ENCODE measurements at places on chromosomes 1 and 21. TPM values are rescaled to one million over a fixed set of nuclear protein-coding genes. Genes with fewer than 3 reads are reported as not detected.

Gene DMRTA2
- total RNA-seq, result not detected

Gene UCK2
- total RNA-seq, result 49.4 TPM

Gene CRP
- not detected for total RNA-seq

GRCh38 chr21:41570791-41571355 lies 62.9 kb upstream of the TMPRSS2 start:
- DNase-seq, result no peak

- DNase-seq, result no peak
These were observed 65.1 kb upstream of the JUN start for GRCh38 chr1:58848818-58849411.

GRCh38 chr1:218408942-218409341 lies 63.8 kb downstream of the TGFB2 start:
- no peak for DNase-seq

DNA sequence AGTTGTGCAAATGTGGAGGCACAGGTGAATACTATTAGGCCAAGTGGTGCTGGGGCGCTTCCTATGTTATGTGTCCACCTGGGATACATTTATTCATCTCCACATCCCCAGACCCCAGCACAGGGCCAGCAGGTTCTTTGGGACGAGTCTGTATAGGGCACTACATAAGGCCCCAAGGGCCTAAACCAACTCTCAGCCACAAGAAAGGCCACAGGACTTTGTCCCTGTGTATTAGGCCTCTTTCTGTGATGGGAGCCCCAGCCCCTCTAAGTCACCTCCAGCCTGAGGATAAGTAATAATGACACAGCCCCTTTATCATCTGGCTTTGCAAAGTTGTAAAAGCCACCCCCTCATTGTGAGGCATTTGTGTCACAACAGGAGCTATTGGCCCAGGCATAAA lies 79.2 kb upstream of the CD1D start:
- no peak for DNase-seq

- no peak for DNase-seq
These were observed 310.2 kb downstream of the MRPL39 start for GRCh38 chr21:25297117-25297516.

- DNase-seq, result no peak
These were observed 15.8 kb downstream of the RCC1 start for GRCh38 chr1:28521502-28522164.

DNA sequence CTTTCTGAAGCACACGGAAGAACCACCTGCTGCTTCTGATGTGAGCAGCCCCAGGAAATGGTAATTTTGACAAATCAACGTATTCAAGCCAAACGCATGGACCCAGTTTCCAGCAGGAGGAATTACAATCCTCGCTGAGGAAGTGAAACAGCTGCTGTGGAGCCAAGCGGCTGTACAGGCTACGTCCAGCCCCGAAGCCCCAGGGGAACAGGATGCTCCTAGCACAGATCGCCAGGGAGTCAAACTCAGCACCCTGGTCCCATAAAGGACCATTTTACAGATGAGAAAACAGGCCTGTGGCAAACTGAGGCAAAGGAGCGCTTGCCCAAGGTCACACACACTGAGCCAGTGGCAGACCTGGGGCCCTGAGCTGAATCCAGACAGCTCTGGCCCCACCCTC lies 108.0 kb downstream of the PTPRU start:
- DNase-seq, result no peak

DNA sequence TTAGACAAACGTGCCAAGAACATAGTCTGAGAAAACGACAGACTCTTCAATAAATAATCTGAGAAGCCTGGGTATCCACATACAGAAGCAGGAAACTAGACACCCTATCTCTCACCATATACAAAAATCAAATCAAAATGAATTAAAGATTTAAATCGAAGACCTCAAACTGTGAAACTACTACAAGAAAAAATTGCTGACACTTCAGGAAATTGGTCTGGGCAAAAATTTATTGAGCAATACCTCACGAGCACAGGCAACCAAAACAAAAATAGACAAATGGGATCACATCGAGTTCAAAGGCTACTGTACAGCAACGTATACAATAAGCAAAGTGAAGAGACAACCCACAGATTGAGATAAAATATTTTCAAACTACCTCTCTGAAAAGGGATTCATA lies 292.8 kb upstream of the RGS18 start:
- DNase-seq, result no peak

GRCh38 chr1:54705153-54705552 lies 10.5 kb upstream of the TTC4 start:
- no peak for DNase-seq

DNA sequence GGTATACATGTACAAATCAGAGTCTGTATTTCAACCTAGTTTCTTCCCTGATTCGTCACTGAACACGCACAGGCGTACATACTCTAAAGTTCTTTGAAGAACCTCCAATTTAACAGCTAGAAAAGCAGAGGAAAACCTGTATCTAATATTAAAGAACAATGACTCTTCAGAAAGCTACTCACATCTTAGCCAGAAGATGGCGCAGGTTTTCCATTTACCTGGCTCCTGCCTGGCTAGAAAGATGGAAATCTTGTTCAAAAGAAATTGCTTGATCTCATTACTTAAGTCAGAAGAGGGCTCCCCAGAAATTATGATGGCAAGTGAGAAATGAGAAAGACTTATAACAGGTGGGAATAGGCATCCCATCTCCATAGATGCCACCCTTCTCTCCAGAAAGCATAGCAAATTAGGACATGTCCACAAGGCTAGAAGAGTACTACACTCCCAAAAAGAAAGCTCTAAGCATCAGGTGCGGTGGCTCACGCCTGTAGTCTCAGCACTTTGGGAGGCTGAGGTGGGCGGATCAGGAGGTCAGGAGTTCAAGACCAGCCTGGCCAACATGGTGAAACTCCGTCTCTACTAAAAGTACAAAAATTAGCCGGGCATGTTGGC lies 19.0 kb upstream of the L1TD1 start:
- DNase-seq, result no peak

GRCh38 chr21:38661889-38662568 lies 143.7 kb upstream of the ETS2 start:
- no peak for DNase-seq

DNA sequence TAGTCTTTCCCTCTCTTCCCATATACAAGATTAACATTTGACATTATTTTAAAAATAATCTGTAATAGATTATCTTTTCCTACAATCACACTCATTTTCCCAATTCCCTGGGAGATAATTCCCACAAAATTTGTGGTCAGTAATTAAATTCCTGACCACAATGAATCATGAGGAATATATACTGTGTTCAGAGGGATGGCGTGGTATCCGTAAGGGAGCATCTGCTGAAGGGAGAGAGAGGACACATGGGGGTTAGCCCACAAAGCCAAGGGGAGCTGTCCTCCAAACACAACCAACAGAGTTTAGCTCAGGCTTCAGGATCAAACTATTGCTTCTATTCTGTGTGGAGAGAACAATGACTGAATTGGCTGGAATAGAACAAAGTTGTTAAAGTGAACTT lies 57.1 kb upstream of the PPP2R5A start:
- DNase-seq, result no peak

- no peak for DNase-seq
These were observed 88.0 kb upstream of the ADAR start for GRCh38 chr1:154695985-154696384.

GRCh38 chr1:245583081-245583480 lies 428.3 kb downstream of the KIF26B start:
- DNase-seq, result no peak

- no peak for DNase-seq
These were observed 29.5 kb downstream of the ARHGEF16 start for GRCh38 chr1:3483801-3484444.

DNA sequence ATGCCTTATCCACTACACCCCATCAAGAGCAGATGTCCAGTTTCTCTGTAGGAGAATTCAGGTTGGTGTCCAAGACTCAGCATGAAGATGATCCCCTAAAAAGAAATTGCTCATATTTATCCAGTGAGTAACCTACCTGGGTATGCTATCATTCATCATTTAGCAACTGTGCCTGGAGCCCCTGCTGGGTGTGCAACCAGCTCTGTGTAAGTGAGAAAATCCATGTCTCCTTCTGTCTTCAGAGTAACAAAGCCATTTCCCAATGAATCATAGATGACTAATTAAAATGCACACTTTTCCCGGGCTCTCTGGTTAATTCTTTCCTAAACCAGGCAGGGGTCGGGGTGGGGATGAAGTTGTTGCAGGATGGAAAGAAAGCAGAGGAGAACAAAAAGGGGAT lies 35.8 kb downstream of the OLFML3 start:
- no peak for DNase-seq
